Left ventricle myocardium superior (tissue), 1 donor: ENCODE measurements at places on chromosomes 11 and 22.

GRCh38 chr11:72578051-72578450, 96.2 kb downstream of the PDE2A start:
- peak; percentile 4 for DNase-seq

GRCh38 chr11:47130543-47130942, 46.1 kb downstream of the ARFGAP2 start:
- no peak for DNase-seq

DNA sequence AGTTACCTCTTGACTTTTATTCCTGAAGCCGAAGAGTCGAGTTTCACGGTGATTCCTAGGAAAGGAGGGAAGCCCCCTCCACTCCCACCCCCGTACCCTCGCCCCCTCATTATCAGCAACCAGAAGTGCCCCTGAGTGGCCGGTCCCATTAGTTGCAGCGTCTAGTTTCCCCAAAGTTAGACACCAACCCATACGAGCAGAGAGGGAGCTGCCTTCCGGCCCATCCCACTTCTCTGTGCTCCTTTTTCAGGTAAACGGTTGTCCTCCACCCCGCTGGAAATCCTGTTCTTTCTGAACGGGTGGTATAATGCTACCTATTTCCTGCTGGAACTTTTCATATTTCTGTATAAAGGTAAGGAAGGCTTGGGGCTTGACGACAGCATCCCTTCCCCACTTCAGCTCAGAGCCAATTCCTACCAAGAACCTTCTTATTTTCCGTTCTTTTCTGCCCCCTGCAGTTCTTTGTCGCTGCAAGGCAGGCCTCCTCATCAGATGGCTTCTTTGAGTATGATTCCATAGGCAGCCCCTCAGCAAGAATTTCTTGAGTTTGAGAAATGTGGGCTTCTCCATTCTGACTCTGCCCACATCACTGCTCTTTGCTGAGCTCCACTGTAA, 701 bp downstream of the TMEM216 start:
- DNase-seq, result no peak

GRCh38 chr11:79265756-79266322, 175.0 kb downstream of the TENM4 start:
- DNase-seq, result no peak

DNA sequence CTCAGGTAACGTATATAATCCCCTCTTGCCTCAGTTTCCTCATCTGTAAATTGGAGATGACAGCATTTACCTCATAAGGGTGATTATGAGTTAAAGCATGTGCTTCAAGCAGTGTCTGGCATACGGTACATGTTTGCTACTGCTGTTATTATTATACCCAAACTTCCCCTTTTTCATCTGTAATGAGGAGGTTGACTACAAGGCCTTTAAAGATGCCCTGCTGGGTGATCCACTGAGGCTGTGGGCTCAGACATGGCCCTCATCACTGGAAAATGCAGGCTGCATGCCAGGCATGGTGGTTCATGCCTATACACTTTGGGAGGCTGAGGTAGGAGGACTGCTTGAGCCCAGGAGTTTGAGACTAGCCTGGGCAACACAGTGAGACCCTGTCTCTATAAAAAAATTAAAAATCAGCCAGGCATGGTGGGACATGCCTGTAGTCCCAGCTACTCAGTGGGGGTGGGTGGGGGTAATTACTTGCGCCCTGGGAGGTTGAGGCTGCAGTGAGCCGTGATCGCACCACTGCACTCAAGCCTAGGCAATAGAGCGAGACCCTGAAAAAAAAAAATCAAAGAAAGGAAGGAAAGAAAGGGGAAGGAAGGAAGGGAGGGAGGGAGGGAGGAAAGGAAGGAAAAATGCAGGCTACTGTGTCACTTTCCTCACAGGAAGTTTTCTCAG, 4.3 kb downstream of the PIK3IP1 start:
- no peak for DNase-seq

DNA sequence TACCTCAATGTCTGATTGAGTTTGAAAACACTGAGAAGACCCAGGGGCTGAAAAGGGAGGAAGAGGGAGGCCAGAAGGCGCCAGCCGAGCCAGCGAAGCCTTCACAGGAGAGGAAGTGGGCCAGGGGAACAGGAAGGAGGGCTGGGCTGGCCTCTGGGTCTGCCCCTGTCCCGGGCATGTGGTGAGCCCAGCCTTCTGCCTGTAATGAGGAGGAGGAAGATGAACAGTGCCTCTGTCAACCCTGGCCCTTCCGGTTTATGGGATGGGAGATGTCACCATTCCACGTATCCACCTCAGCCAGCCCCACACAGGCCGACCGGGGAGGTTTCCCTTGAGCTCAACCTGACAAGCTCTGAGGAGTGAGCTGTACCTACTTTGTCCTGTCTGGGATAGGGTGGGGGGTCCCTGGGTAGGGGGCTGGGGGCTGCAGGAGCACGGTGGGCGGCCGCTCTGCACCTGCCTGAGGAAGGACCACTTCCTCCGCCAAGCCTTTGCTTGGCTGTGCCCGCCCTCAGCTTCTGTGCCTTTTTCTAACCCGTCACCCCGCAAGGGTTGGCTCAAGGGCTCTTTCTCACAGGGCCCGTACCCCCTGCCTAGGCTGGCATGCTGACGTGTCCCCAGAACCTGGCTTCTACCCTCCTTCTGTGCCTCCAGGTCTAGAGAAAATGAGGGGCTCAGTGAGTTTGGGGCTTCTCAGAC, 2.0 kb downstream of the PARVG start:
- peak; percentile 68 for DNase-seq

DNA sequence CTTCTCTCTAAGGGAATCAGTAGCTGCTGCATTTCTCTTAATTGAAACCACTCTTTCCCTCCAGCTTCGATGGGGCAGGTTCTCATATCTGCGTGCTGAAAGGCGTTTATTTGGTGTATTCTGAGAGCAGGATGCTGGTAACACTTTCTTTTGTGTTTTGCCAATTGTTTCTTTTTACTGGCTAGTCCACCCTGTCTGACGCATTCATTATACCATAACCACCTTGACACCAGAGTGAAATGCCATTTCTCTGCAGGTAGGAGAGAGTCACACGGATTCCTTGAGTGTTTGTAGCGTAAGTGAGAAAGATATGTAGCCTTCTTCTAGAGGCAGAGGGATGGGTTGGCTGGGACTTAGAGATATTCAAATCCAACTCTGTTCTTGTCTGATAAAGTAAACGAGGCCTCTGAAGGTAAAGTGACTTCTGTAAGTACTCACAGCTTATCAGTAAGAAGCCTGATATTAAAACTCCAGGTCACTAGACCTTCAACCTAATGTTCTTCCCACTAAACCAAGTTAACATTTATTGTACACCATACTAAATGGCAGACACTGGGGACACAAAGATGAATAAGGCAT, 21.4 kb downstream of the CD44 start:
- no peak for DNase-seq

- DNase-seq, result peak; percentile 35
Measured at GRCh38 chr11:78689585-78690153, 115.0 kb upstream of the NARS2 start.

GRCh38 chr11:87431392-87431791, 393.7 kb downstream of the TMEM135 start:
- DNase-seq, result no peak

- peak; percentile 67 for DNase-seq
Measured at GRCh38 chr11:18706330-18707243, 8.0 kb downstream of the TMEM86A start.

GRCh38 chr22:49432211-49432896, 395.3 kb downstream of the BRD1 start:
- no peak for DNase-seq

GRCh38 chr11:118265954-118266353, 1.9 kb upstream of the MPZL2 start:
- peak; percentile 32 for DNase-seq

GRCh38 chr22:47012589-47013370, 250.3 kb downstream of the TBC1D22A start:
- DNase-seq, result no peak

DNA sequence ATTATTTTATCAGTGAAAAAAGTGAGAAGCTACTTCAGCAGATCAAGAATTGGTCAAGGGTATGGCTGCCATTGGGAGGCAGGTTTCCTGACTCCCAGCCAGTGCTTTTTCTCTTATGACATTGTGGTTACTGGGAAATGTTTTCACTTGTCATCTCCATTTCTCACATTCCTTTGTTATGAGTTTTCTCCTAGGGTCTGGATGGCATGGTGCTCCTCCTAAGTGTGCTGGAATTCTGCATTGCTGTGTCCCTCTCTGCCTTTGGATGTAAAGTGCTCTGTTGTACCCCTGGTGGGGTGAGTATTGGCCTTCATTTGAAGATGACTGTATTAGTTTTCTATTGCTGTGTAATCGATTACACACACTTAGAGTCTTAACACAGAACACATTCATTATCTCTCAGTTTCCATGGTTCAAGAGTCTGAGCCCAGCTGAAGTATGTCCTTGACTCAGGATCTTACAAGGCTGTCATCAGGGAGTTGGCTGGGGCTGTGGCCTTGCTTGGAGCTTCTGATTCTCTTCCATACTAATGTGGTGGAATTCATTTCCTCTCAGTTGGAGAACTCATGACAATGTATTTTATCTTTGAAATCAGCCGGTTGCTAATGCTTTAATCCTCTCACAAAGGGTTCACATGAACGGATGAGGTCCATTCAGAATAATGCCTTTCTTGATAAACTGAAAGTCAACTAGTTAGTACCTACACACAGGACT, 21.0 kb upstream of the MS4A6E start:
- no peak for DNase-seq

- no peak for DNase-seq
Measured at GRCh38 chr11:69365558-69365957, 71.6 kb downstream of the MYEOV start.

- DNase-seq, result no peak
Measured at GRCh38 chr11:97087419-97087818, 697.6 kb downstream of the JRKL start.

- no peak for DNase-seq
Measured at GRCh38 chr11:126978165-126978564, 22.4 kb downstream of the KIRREL3 start.

GRCh38 chr11:11626128-11626527, 4.3 kb upstream of the GALNT18 start:
- no peak for DNase-seq

- no peak for DNase-seq
Measured at GRCh38 chr11:126186708-126187529, 24.5 kb downstream of the RPUSD4 start.

DNA sequence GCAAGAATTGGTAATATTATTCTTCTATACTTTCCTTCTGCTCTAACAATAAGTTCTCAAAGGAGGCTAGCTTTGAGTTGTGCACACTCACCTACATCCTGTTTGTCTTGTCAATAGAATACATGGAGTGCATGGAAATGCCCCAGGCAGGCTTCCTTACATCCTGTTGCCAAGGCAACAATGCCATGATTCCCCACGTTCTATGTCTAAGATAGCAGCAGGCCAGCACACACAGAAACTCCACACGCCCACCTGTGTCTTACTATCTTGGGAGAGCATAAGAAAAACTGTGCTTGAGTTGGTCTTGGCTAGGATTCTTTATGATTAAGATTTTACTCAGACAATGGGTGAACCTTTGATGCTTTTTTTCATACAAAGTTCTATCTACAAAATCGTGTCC, 379.2 kb downstream of the AASDHPPT start:
- DNase-seq, result no peak
